Coronary artery (tissue), 2 donors: ENCODE measurements at places on chromosomes 6 and 20.

GRCh38 chr20:43160941-43161340 lies 28.8 kb downstream of the PTPRT start:
- DNase-seq = no peak

GRCh38 chr20:24827603-24828295 lies 121.3 kb upstream of the CST7 start:
- DNase-seq = no peak

DNA sequence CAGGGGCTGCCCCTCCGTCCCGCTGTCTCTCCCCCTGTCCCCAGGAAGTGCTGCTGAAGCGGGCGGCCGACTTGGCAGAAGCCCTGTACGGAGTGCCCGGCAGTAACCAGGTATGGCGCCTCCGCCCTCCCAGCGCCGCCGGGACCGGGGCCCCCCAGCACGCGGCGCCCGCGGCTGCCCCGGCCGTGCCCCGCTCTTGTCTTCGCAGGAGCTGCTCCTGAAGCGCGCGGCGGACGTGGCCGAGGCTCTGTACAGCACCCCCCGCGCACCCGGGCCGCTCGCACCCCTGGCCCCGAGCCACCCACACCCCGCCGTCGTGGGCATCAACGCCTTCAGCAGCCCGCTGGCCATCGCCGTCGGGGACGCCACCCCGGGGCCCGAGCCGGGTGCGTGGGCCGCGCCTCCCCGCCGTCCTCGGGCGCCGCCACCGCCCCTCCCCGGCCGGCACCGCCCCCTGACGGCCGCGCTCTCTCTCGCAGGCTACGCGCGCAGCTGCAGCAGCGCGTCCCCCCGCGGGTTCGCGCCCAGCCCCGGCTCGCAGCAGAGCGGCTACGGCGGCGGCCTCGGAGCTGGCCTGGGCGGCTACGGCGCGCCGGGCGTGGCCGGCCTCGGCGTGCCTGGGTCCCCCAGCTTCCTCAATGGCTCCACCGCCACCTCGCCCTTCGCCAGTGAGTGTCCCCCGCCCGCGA lies 48.4 kb downstream of the CPXM1 start:
- DNase-seq = peak; percentile 72

DNA sequence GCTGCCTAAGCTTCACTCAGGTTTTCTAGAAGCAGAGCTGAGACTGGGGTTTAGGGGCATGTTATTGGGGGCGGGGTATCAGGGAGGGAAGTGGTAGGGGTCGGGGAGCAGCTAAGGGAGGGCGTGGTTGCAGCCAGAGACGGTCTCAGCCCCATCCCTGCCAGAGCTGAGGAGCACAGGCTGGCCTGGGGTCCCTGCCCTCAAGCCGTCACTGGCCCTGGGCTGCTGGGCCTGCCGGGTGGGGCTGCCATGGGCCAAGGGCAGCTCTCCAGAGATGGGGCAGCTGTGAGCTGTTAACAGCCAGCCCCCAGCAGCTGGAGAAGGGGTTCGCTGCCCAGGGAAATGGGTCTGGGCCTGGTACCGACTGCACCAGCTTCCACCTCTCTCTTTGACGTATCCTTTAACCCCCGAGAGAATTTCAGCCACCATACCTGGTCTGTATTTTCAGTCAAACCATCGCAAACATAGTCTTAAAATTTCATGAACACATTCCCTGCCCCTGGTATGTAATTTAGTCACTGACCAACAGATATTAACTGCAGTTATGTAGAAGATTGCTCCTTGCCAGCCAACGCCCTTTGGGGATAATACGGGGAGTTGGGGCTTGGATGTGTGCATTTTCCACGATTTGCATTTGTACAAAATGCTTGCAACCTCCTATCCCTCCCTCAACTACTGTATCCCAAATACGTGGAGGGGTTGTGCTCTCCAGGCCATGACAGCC lies 253.4 kb downstream of the TAF4 start:
- DNase-seq = no peak

DNA sequence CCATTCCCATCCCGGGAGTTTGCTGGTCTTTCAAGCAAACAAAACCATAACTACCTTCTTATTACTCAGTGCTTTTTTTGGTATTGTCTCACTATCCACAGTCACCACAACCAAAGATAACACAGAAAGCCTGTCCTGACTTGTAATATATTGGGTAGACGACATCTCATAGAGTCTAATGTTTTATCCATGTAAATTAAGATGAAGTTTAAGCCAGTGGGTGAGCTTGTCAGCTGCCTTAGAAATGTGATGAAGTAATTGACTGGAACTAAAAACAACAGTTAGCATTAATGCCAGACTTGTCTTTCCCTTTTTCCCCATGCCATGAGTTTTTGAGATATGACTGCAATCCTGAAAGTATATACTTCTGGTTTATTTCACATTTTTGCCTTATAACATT lies 282.7 kb upstream of the PRDM1 start:
- DNase-seq = no peak

DNA sequence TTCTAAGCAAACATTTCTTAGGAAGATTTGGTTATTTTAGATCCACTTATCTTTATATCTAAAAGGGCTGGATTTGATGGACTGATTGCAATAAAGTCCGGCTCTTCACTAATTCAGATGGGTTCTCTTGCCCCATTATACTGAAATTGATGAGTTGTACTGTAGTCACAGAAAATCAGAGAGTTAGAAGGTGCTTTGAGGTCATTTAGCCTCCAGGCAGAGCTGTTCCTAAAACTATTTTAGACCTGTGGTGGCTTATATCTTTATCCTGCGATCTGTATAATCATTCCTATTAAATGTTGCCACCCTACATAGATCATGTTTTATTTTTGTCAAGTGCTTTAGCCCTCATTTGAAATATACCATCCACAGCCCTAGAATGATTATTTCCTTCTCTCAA lies 61.3 kb upstream of the ATXN1 start:
- no peak for DNase-seq

GRCh38 chr6:156780102-156780641 lies 3.0 kb downstream of the ARID1B start:
- DNase-seq = no peak

DNA sequence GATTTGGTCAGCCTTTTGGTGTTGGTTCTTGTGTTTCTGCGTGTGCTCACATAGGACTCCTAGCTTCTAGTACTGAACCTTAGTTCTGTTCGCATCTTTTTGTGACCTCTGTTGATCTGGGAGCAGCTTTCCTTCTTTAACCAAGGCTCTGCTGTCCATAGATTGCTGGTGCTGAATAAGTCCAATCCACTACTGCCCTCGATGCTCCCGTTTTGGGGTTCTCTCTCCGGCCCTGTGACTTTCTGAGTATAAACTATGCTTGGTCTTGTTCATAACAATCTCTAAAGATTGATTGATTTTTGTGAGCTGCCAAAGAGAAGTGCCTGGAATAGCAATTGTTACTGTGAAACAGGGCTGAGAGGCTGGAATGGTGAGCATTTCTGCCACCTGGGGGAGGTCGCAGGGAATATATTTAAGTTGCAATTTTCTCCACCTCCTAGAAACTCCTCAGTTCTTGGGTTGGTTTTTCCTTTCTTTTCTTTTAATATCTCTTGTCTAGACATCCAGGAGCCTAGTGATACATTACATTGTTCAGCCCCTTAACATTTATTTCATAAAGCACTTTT lies 422.9 kb upstream of the CHD6 start:
- no peak for DNase-seq
